ENCODE measurements at places on chromosomes 7 and 10.

DNA sequence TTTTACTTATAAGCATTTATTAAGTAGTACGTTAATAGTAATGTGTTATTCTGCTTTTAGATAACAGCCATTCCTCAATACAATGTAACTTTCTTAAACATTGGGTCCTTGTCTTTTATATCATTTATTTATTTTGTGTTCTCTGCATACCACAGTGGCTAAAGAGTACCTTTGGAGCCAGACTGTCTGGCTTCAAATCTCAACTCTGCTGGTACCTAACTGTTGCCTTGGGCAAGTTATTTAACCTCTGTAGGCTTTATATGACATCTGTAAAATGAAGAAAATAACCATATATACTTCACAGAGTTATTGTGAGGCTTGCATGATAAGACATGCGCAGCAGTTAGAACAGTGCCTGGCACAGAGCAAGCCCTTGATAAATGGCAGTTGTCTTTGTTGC, 397.6 kb downstream of the MDFIC start:
- no peak for DNase-seq

DNA sequence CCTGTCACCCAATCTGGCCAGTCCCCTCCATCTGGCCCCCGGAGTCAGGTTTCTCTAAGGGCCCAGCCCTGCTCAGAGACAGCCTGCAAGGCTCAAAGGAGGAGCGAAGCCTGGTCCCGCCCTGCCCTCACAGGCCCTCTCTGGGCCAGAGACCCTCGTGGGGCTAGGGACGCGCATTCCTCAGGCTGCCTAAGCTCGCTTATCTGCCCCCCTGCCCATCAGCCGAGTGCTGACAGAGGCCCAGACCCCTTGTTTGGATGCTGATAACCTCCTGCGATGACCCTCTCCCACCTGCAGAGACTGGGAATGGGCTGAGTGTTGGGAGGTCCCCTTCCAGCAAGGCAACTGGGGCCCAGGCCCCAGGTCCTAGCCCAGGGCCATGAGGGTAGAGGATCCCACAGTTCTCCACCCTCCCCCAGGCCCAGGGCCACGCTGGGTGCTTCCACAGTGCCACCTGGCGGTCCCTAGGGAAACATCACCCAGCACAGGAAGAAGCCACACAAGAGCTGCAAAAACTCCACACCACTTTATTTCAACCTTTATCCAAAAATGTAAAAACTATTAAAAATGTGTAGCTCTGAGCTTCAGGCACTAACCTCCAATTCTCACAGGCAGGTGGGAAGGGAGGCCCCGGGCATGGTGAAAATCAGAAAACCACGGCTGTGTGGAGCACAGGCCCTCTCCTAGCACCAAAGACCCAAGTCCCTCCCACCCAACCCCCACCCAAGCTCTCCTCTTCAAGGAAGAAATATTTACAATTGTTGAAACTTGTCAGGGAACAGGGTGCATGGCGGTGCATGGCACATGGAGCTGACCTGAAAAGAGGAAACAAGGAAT, 2.2 kb downstream of the NPM3 start:
- DNase-seq, result peak; percentile 52

GRCh38 chr10:44968500-44969400, 9.1 kb downstream of the RASSF4 start:
- no peak for DNase-seq

DNA sequence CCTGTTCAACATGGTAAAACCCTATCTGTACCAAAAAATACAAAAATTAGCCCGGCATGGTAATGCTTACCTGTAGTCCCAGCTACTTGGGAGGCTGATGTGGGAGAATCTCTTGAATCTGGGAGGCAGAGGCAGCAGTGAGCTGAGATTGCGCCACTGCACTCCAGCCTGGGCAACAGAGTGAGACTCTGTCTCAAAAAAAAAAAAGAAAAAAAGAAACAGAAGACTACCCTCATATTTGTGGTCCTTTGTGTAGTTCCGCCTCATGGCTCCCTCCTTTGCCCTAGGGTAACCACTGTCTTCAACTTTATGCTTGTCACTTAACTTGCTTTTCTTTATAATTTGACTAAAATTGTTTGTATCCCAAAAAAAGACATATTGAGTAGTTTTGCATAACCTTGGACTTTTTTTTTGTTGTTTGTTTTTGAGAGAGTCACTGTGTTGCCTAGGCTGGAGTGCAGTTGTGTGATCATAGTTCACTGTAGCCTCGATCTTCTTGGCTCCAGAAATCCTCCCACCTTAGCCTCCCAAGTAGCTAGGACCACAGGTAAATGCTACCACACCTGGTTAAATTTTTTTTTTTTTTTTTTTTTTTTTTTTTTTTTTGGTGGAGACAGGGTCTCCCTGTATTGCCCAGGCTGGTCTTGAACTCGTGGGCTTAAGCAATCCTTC, 3.7 kb downstream of the ZNF487 start:
- no peak for DNase-seq

DNA sequence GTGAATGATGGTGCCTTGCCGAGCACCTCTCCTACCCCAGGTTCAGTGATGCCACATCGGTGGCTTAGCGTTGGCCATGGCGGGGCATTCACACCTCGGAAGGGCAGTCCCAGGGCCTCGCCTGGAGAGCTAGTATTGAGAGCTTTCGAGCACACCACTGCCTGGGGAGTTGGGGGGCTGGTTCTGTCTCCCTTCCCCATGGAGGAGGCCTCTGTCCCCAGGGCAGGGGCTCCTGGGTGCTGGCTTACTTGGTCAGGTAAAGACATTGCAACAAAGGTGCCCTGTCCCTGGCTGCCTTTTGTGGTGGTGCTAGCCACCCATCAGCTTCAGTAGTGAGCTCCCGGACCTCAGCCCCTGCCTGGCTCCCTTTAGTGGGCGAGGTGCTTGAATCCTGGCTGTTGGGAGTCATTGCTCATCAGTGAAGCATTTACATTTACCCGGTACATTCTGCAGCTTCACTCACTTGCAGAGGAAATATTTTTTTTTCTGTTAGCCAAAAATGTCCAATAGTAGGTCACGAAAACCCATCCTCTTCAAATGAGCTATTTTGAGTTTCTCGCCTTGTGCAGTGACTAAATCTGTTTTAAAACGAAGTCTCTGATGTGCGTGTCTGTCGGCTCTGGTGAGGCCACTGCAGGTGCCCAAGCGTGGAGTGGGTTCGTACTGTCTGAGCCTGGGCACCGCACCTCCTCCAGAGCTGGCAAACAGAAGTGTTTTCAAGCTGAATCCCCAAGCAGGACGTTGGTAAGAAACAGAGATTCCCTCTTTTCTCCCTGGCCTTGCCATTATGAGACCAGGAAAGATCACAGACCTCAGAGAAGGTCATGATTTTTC, 95.5 kb downstream of the INPP5A start:
- DNase-seq, result no peak

DNA sequence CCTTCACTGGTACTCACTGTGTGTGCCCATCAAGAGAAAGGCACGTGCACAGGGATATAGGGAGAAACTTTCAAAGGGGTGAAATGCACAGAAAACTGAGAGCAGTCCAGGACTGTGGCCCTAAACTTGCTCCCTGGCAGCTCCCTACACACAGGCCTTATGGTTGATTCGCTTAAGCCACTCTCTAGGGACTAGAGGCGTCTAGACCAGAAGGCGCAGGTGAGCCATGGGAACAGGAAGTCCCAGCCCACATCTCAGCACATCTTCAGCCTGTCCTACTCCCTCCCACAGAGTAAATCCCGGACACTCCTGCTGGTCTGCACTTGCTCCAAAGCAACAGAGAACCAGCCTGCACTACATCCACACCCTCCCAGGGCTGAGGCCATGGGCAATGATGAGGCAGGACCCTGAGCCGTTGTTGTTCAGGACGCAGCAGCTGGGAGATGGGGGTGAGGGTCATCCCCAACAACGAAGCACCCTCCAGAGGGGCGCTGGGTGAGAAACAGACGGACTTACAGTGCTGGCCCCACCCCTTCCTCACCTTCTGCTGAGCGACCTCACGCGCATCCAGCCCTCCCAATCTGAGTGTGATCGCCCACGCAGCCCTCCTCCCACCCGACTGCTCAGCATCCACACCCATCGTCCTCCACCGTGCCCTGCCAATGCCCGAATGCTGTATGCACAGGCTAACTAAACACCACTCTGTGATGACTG, 109.3 kb downstream of the TNS3 start:
- DNase-seq, result no peak

DNA sequence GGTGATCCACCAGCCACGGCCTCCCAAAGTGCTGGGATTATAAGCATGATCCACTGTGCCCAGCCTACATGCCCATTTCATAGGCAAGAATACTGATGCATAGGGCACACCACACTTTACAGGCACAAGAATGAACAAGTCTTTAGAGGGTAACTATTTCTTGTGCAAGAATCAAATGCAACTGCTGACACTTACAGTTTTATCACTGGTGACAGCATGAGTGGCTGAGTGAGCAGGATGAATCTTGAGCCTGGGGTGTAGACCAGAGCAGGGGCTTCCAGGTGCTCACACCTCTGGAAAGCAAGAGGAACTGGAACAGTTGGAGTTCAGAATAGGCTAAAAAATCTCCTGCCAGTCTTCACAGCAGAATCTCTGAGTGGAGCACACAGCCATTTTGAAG, 287.5 kb downstream of the KCNMA1 start:
- DNase-seq, result no peak

DNA sequence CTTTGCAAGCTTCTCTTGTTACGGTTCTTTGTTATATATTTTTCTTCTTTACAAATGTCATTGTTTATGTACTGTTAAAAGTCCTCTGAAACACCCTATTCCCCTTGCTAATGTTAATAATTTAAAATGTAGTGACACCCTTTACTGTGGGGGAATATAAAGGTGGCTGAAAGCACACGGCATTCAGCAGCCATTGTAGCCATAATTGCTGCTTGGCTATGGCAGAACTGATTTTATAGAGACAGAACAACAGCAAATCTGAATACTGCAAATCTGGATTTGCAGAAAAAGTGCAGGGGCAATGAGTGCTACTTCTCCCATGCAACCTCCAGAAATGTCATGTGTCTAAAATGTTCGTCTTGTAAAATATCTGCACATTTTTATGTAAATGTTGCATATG, 3.7 kb upstream of the WASL start:
- DNase-seq, result no peak

DNA sequence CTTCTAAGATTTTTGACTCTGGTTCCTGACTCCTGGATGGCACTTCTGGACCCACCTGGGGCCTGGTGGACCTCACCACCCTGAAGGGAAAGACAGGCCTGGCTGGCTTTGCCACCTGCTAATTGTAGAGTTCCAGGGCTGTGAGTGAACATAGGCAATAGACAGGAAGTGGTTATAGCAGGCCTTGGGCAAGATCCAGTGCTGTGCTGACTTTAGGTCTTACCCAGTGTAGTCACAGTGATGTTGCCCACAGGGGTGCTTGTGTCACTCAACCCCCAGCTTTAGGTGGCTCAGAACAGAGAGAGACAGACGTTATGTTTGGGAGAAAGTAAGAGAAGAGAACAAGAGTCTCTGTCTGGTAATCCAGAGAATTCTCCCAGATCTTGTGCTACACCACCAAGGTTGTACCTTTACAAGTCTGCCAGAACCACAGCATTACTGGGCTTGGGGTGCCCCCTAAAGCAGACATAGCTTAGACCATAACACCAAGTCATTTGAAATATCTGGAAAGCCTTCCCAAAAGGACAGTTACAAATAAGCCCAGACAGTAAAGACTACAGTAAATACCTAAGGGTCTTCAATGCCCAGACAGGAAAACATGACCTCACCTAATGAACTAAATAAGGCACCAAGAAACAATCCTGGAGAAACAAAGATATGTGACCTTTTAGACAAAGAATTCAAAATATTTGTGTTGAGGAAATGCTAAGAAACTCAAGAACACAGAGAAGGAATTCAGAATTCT, 303.4 kb downstream of the PCLO start:
- no peak for DNase-seq

DNA sequence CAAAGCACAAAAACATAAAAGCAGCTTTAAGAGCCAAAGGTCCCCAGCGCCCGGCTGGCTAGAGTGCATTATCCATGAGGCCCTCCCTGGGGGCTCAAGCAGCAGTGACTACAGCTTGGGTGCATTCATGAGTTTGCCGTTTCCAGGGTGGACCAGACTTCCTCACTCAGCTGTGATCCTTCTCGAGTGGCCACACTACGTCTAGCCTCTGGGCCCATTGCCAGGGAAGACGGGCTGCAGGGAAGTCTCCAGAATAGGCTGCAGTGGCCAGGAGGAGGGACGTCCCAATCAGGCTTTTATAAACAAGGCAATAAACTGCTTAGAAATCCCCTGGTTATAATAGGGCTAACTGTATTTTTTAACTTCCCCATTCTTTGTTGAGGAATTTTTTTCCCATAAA, 89.4 kb upstream of the C1QL3 start:
- no peak for DNase-seq

GRCh38 chr10:1102416-1102815, 46.2 kb downstream of the WDR37 start:
- DNase-seq, result peak; percentile 14

GRCh38 chr10:50387007-50387731, 135.9 kb upstream of the ASAH2 start:
- no peak for DNase-seq

GRCh38 chr7:123569352-123570010, 11.9 kb upstream of the NDUFA5 start:
- no peak for DNase-seq

- no peak for DNase-seq
These were observed 58.8 kb upstream of the PNLIP start for GRCh38 chr10:116486770-116487448.

DNA sequence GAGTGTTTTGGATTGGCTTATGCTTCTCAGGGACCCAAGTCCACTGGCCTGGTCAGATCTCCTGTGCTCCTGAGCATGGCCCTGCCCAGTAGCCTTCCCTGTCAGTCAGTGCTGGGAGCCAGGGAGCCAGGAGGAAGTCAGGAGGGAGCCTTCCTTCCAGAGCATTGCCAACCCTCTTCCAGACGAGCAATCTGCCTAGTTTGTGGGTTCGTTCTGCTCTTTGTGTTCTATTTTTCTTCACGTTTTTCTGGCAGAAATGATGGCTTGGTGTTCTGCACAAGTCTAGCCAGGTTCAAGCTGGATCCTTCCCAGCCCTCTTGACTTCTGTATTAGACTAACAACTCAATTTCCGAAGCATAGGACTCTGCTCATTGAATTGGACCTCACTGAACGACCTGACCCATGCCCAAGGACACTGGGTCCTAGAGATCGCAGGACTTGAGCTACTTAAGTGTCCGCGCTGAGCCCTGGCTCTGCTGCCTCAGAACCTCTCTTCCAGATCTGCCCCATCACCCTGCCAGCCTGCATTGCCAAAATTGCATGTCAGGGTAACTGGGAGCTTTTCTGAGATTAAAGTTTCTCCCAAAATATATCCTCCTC, 76.2 kb upstream of the MPP7 start:
- no peak for DNase-seq

- DNase-seq, result no peak
These were observed 38.4 kb downstream of the DIP2C start for GRCh38 chr10:650886-651615.

GRCh38 chr7:67343114-67343513, 346.5 kb downstream of the TYW1 start:
- DNase-seq, result no peak

DNA sequence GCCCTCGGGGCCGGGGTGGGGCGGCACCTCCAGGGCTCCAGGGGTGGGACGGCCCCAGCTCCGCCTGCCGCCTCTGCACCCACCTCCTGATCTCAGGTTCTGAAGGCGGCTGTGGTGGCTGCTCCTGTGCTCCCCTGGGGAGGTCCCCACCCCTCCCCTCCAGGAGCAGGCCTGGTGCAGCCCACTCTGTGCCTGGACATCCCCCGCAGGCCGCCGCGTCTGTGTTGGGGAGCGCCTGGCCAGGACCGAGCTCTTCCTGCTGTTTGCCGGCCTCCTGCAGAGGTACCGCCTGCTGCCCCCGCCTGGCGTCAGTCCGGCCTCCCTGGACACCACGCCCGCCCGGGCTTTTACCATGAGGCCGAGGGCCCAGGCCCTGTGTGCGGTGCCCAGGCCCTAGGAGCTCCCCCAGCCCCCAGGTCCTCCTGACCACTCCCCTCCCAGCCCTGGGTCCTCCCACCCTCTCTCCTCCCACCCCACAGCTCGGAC, 5.5 kb downstream of the CYP2W1 start:
- DNase-seq, result no peak
